Thoracic aorta endothelial cell (primary cell): ENCODE measurements at places on chromosomes 16 and 17. TPM values are rescaled to one million over a fixed set of nuclear protein-coding genes. Genes with fewer than 3 reads are reported as not detected.

KCTD19 gene
- total RNA-seq: 0.13 and 0.14 TPM in 2 replicates

CCL4L2 gene
- not detected in 2 replicates for total RNA-seq

EPOP gene
- 3.7 and 5.8 TPM in 2 replicates for total RNA-seq

PHKG2 gene
- 21.4 and 22.1 TPM in 2 replicates for total RNA-seq

GNG13 gene
- not detected in 2 replicates for total RNA-seq

RHBDL3 gene
- 0.07 TPM in 1 of 2 replicates, not detected in the other for total RNA-seq

SKAP1 gene
- 0.36 TPM in 1 of 2 replicates, not detected in the other for total RNA-seq

SPATA32 gene
- total RNA-seq: not detected in 2 replicates

HBA2 gene
- not detected in 2 replicates for total RNA-seq

GJD3 gene
- total RNA-seq: not detected in 2 replicates

KRT27 gene
- total RNA-seq: not detected in 2 replicates

LRRC46 gene
- total RNA-seq: 0.22 TPM in 1 of 2 replicates, not detected in the other

CLTC gene
- total RNA-seq: 629 and 660 TPM in 2 replicates

GPR179 gene
- not detected in 2 replicates for total RNA-seq

AIPL1 gene
- not detected in 2 replicates for total RNA-seq

KRT9 gene
- not detected in 2 replicates for total RNA-seq

UMOD gene
- not detected in 2 replicates for total RNA-seq

SLFN12L gene
- total RNA-seq: under 0.01 TPM in 1 of 2 replicates, not detected in the other

CDK5RAP3 gene
- total RNA-seq: 38.2 and 41.1 TPM in 2 replicates

C1QTNF1 gene
- total RNA-seq: 4.1 and 6.8 TPM in 2 replicates

KRTAP4-4 gene
- total RNA-seq: not detected in 2 replicates

FADS6 gene
- not detected in 2 replicates for total RNA-seq

NEUROD2 gene
- not detected in 2 replicates for total RNA-seq

TNFRSF17 gene
- total RNA-seq: not detected in 2 replicates

ACBD4 gene
- total RNA-seq: 2.7 and 6.7 TPM in 2 replicates

PPP1R27 gene
- total RNA-seq: not detected in 2 replicates

KRT33A gene
- total RNA-seq: not detected in 2 replicates

FBXW10 gene
- not detected in 2 replicates for total RNA-seq

TMED6 gene
- total RNA-seq: 0.13 and 0.14 TPM in 2 replicates

CCL14 gene
- 30.2 and 51.3 TPM in 2 replicates for total RNA-seq

ESRP2 gene
- 0.36 and 0.53 TPM in 2 replicates for total RNA-seq

ALOX12 gene
- total RNA-seq: not detected in 2 replicates

CCL2 gene
- total RNA-seq: 95.8 and 128 TPM in 2 replicates

KRT25 gene
- total RNA-seq: not detected in 2 replicates
